SW 1271 (cell line): ENCODE measurements at places on chromosomes 2 and 18.
A peak's percentile ranks its signal among the peaks of the same experiment; 100 is the strongest.

GRCh38 chr2:100222844-100223243, 80.5 kb upstream of the AFF3 start:
- no peak for DNase-seq

GRCh38 chr18:46680784-46681695, 24.0 kb upstream of the LOXHD1 start:
- DNase-seq: no peak

- DNase-seq: peak; percentile 62
Observed at GRCh38 chr18:22169889-22170420, 566 bp downstream of the GATA6 start.

DNA sequence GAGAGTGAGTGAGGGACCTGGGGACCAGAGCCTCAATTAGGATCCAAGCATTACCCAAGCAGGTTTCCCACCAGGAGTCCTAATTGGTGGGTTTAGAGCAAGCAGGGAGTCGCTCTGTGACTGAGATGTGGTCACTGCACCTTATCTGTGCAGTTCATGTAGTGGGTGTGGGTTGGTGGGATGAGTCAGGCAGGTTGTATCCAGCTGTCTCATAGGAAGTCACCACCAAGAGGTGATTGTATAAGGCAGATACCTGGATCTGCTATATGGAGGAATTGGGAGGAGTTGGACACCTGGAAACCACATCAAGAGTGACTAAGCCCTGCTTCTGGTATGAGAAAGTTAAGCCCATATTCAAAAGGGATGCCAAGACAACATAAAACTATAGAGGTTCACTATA, 106.8 kb downstream of the ARHGAP28 start:
- DNase-seq: no peak

DNA sequence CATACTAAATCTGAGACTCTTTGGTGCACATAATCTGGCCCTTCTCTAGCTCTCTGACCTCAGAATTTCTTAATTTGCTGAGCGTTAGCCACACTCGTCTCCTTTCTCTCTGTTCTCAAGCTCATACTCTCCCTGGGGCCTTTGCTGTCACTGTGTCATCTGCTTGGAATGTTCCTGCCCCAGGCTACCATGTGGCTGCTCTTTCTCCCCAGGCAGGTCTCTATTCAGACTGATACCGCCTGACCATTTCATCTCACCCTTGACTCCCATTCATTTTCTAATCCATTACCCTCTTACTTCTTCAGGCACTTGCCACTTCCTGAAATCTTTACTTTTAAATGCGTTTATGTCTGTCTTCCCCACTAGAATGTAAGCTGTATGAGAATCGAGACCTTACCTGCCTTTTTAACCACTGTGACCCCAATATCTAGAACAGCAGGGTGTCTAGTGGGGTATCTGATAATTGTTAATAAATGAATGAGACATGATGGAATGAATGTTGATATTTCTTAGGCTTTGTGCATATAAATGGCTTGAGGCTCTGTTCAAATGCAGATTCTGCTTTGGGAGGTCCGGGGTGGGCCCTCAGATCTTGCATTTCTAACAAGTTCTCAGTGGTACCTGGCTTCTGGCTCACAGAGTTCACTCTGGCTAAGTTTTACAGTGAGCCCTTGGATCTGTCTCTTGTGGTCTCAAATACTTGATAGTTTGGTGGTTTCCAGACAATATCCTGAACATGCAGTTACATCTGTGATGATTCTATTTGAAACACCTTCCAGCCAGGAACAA, 89.9 kb upstream of the EPC2 start:
- DNase-seq: no peak

- no peak for DNase-seq
Observed at GRCh38 chr2:237210763-237211162, 125.1 kb downstream of the COPS8 start.

DNA sequence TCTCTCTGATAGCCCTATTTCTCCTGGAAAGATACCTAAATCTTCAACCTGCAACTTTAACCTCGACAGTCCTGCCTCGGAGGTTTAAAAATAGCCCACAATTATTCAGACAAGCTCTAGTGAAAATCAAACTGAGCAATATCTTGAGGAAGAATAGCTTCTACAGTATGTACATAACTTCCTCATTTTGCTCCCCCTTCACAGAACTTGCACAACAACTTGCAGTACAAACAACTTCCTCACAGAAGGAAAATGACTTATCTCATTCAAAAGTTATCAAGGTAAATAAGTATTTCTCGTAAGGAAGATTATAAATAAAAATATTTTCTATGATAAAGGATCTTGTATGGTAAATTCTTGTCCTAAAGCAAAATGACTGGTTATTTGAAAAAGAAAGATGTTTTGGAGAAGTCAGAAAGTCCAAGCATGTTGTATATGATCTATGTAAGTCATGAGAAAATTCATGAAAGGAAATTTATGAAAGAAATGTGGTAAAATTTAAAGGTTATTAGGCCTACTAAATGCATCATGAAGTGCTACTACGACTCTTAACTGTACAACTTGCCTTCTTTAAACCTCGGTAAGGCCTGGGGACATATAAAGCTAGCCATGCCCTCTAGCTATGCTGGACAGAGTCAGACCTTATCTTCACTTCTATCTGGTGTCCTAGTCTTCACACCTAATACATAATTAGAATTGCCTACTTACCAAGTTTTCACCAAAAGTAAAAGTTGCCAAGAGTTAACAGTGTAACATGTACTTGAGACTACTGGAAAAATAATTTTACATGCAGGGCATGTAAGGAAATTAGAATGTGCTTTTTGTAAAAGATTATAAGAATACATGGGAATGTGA, 394.5 kb downstream of the DLGAP1 start:
- DNase-seq: no peak

DNA sequence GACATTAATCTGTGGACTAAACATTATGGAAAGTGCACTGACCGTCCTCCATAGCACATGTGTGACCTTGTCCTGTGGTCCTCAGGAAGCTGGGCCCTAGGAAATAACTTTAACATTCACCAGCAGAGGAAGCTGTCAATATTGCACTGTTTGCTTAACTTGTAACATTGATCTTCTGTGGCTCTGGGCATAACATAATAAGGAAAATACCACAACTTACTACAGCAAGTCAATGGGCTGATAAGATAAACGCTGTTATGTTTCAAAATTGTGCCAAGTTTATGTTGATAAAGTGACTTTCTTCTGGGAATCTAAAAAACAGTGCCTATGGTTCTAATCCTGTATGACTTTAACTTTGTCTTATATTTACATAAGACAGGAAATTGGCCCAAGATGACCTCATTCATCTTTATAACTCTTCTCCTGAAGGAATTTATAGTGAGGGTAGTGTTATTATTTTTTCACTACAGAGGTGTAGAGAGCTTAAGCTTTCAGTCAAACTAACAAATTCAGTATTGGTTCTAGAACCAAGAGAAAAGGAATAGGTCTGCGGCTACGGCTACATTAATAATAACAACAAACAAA, 113.7 kb upstream of the MAP4K3 start:
- DNase-seq: no peak

- DNase-seq: no peak
Observed at GRCh38 chr2:128440666-128441340, 122.1 kb upstream of the HS6ST1 start.
